ENCODE measurements at places on chromosomes 5 and 9.

DNA sequence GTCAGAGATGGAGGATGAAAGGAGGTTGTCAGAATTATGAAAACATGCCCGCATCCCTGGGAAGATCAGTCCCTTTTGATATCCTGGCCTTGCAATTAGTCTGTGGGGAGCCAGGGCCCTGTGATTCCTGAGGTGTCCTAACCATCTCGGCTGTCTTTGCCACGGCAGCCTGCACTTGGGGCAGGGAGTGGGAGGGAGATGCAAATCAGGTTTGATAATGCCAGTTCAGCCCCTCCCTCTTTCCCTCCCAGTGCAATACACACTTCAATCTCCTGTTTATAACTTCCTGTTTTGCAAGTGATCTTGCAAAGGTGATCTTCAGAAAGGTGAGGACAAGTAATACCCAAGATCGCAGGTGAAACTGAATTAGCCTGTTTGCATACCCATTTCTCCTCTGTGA lies 114.0 kb upstream of the ALDH1B1 start:
- DNase-seq, result no peak

DNA sequence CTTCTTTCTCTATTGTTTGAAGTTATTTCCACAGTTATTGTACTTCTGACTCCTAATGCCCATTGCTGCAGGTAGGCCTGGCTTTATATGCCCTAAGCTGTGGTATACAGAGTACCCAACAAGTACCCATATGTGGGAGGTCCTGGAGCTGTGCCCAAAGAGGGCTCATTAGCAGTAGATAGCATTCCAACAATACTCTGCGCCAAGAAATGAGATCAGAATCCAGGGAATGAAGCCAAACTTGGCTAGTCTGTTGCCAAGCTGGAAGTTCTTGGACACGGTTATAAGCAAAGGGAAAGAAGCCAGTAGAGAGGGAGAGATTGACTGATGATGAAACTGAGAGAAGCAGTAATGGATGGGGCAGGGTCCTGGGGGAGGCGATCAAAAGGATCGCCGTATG lies 29.7 kb upstream of the FAM169A start:
- no peak for DNase-seq

- DNase-seq, result no peak
Measured at GRCh38 chr5:157115012-157115411, 6.2 kb upstream of the HAVCR2 start.

- no peak for DNase-seq
Measured at GRCh38 chr9:132035679-132036078, 44.0 kb downstream of the MED27 start.

- no peak for DNase-seq
Measured at GRCh38 chr5:95599252-95599651, 20.6 kb upstream of the GPR150 start.

- no peak for DNase-seq
Measured at GRCh38 chr5:110070836-110071235, 381.1 kb downstream of the MAN2A1 start.

DNA sequence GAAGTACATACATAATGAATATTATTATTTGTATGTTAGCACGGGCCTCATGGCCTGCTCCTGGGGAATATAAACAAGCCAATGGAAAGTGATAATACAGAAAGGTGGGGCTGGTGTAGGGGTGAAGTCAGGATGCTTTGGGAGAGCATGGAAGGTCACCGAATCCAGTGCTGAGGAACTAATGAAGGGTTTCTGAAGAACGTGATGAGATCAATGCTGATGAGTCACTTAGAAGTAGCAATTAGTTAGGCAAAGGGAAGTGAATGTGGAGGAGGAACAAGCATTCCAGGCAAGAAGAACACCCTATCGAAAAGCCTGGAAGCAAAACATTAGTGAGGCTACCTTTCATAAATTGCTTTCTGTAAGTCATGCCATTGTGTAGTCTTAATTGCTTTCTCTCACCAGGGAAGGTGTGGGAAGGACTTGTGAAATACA lies 2.1 kb downstream of the ANXA1 start:
- DNase-seq, result no peak

DNA sequence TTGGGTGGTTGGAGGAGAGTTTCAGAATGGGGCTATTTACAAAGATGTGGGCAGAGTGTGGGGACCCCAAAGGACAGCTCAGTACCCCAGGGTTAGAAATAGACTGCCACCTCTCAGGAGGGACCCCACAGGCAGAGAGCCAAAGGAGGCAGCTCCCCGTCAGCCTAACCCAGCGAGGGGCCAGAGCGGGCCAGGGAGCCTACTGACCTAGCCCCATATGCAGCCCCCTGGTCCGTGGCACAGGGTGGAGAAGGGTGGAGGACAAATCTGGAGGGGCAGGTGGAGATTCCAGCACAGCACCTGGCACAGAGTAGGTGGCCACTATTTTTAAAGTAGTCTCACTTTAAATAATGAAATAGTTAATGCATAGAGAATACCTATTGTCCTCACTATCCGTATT lies 67.2 kb upstream of the ANGPTL2 start:
- DNase-seq, result no peak

DNA sequence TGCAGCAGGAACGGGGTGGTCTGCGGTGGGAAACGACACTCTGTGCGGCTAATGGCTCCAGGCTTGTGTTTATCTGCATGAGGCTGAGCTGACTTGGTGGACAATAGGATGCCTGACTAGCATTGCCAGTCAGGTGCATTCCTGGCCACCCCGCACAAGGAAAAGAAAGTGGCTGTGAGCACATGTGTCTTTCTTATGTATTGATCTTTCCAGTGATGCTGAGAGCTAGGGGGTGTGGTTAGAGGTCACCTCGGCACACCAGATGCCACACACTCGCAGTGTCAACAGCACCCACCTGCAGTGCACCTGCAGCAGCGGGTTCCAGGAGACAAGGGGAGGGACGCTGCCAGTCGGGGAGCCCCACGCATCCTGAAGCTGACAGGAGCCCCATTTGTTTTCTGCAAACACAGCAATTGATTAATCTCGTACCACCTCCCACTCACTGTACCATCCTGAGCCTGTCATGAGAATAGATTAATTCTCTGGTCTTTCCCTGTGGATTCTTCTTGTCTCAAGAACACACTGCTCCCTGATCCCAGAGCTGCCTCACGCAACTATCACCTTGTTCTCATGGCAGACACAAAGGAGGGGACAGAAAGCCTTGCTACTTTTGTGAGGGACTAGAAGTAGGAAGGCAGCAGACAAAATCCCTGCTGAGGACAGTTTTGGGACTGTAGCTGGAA lies 251.7 kb upstream of the WWC1 start:
- DNase-seq, result no peak

- peak; percentile 62 for DNase-seq
Measured at GRCh38 chr9:133148199-133149129, 15.2 kb downstream of the GBGT1 start.

- no peak for DNase-seq
Measured at GRCh38 chr5:97968346-97968745, 785.3 kb upstream of the RIOK2 start.

GRCh38 chr5:159217236-159217635 lies 7.9 kb upstream of the RNF145 start:
- no peak for DNase-seq

DNA sequence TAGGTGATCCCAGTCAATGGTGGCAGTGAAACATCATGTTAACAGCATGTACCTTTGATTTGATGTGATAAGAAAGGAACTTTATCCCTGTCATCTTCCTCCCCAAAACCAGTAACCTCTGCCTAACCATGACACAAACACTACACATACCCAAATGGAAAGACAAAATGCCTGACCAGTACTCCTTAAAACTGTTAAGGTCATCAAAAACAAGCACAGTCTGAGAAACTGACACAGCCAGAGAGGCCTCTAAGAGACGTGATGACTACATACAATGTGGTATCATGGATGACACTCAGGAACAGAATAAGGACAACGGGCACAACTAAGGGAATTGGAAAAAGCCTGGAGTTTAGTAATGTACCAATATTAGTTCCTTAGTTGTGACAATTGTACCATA lies 3.9 kb upstream of the IL5 start:
- no peak for DNase-seq

GRCh38 chr5:116374434-116374852 lies 200.2 kb downstream of the SEMA6A start:
- no peak for DNase-seq

DNA sequence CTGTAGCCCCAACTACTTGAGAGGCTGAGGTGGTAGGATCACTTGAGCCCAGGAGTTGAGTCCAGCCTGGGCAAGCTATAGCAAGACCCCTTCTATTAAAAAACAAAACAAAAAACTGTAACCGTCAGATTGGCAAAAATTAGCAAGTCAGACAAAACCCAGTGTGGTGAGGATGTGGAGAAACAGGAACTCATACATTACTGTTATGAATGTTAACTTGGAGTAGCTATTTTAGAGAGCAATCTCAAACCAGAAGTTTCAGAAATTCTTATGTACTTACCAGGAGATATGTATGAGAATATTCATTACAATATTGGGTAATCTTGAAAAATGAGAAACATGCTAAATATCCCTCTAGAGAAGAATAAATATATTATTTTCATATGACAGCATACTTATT lies 120.3 kb downstream of the INVS start:
- DNase-seq, result no peak

- no peak for DNase-seq
Measured at GRCh38 chr5:127416906-127417305, 100.5 kb upstream of the PRRC1 start.

DNA sequence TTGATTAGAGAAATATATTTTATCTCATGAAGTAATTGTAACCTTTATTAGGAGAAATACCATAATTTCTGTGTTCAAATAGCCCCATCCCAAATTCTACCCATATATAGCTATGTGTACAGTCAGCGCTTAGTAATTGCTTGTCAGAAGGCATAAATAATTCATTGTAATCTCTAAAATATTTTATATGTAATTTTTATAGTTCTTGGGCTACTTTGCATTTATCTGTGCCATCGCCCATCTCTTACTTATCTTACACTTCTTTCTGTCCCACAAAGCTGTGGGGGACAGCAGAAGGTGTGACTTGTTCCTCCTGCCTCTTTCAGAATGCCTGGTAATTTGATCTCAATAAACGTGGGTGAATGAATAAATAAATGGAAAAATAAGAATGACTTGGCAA lies 5.5 kb downstream of the ADAMTSL1 start:
- no peak for DNase-seq

DNA sequence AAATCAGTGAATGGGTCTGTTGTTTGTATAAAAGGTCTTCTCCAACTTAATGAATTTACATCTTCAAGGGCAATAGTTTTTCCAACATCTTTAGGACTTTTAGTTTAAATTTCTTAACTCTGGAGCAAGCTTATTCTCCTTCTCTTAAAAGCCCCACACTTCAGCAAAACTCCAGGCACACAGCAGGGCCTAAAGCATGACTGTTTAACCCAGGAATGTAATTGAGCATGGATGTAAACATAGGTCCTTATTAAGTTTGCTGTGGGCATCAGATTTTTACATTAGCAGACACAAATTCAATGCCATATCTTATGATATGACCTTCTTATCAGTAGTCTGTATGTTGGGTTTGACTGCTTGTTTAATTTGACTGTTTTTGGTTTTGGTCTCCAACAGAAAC lies 78.9 kb downstream of the ABCA1 start:
- no peak for DNase-seq

- DNase-seq, result no peak
Measured at GRCh38 chr9:121285835-121286687, 18.1 kb downstream of the GSN start.

DNA sequence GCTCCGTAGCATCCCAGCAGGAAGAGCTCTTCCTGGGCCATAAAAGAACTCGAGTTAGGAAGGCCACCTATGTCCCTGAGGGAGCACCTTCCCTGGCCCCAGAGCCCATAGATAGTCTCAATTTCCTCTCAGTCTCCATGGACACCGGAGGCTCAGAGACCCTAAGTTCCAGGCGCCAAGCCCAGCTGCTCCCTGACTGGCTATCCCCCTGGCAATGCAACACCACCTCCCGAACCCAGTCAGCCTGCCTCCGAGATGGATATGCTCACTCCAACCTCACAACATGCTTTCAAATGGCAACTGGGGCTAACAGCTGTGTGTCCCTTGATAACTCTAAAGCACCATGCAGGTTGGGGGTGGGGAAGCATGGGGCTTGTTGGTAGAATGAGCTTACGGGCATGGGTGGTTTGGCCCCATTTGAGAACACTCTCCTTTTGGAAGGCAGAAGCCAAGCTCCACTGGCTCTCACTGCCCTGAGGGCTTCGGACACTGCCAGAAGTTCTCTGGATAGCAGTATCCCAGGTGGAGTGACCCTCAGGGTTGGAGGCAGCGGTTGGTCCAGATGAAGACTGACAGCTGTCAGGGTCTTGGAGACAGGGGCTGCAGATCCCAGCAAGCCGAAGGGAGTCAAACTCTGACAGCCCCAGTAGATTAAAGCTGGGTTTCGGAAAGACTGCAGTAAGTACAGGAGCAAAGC lies 165.3 kb downstream of the PAX5 start:
- no peak for DNase-seq

DNA sequence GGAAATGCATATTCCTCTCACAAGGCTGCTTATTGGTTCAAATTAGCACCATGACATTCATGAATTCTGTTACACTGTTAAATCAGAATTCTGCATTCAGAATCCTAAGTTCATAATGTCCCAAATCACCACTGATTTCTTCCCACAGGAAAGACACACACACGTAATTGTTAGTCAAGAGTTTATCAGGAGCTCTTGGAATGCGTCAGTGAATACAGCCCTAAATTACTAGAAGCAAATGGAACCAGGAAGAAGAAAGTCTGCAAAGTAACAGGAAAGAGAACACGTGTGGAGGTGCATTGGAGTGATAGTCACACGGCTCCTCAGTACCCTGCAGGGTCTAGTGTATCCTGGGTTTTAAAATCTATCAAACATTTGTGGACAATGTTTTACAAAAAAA lies 110.2 kb downstream of the ANXA2R start:
- DNase-seq, result no peak

DNA sequence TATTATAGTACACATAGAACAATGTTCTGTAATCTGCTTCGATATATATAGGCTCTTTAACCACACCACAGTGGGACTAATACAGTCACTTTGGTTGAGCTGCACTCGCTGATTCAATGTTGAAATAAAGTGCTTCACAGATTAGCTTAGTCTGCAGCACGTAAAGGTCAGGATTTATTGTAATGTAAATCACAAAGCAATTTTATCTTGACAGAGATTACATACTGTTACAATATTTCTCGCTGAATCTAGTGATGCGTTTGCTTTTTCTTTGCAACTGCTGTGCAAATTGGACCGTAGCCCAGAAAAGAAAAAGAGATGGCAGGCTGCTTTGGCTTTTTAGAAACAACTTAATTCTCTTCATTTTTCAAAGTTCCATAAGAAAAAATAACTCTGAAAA lies 52.9 kb downstream of the CETN3 start:
- no peak for DNase-seq

DNA sequence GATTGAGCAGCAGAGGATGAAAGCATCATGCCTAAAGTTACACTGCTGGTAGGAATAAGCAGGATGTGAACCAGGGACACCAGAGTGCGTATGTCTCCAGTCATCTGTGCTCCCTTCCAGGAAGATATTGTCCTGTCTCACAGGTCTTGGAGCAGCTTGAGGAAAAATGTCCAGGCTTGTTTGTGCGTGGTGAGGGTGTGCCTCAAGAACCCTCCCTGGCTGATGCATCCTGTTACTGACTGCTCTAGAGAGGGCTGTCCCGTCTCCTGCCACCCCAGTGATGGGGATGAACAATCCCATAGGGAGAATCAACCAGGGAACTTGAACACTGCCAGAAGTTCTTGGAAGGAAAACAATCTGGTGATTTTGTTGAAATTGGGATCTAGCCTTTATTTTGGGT lies 132.0 kb downstream of the INSYN2B start:
- no peak for DNase-seq
